Large intestine (tissue), 12 donors: ENCODE measurements at places on chromosomes 3 and 15. TPM values are rescaled to one million over a fixed set of nuclear protein-coding genes. Genes with fewer than 3 reads are reported as not detected.
A peak's percentile ranks its signal among the peaks of the same experiment; 100 is the strongest.

DNA sequence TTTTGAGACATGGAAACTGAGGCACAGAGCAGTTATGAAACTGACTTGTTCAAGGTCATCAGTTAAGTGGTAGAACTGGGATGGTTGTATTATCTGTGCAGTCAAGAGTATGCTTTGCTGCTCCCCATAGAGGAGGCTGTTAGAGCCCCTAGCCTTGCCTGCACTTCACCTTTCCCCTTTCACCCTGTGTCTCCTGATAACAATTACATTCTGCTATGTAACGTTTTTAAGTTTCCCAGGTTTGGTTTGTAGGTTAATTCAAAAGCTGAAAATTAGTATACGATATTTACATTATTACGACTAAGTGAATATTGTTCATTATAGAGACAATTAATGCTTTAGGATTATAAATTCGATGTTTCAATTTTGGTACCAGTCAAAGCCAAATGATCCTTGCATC lies 89.9 kb downstream of the ECT2 start:
- no peaks in the 10 kb centered on the region for H3K4me1 ChIP-seq
- no peaks in the 10 kb centered on the region for H3K27me3 ChIP-seq
- H3K4me3 ChIP-seq, result no peak overlapping the region
- DNase-seq, result no peak

GRCh38 chr3:81199587-81199986 lies 561.9 kb downstream of the GBE1 start:
- no peaks in the 10 kb centered on the region for H3K36me3 ChIP-seq
- no peaks in the 10 kb centered on the region for H3K27me3 ChIP-seq
- no peak overlapping the region for H3K27ac ChIP-seq
- no peak overlapping the region for H3K4me3 ChIP-seq
- no peak for DNase-seq

- no peaks in the 10 kb centered on the region for H3K4me1 ChIP-seq
- no peak overlapping the region for H3K27ac ChIP-seq
- DNase-seq, result no peak
- no peaks in the 10 kb centered on the region for H3K27me3 ChIP-seq
- no peaks in the 10 kb centered on the region for H3K36me3 ChIP-seq
- H3K4me3 ChIP-seq, result no peak overlapping the region
Measured at GRCh38 chr3:193375614-193376013, 2.9 kb downstream of the ATP13A5 start.

The TMEM158 gene
- 2.1 TPM for polyA plus RNA-seq

DNA sequence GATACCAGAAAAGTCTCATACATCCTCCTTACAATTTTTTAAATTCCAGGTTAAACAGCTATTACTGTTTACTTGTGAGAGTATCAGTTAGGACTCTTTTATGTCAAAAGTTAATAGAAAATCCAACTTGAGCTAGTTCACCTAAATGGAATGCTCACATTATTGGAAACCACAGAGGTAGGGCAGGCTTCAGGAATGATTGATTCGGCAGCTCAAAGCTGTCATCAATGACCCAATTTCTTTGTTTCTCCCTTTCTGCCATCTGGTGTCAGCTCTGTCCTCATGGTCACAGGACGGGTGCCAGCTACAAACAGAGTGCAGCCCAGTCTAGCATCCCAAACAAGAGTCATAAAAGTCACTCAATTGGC lies 32.2 kb downstream of the CFAP20DC start:
- no peaks in the 10 kb centered on the region for H3K27me3 ChIP-seq
- DNase-seq, result no peak
- no peak overlapping the region for H3K27ac ChIP-seq

The ATP1B3 gene
- 261 TPM for polyA plus RNA-seq

- no peak for DNase-seq
- H3K4me1 ChIP-seq, result peaks cover 5% of the 10 kb centered on the region
- H3K27me3 ChIP-seq, result no peaks in the 10 kb centered on the region
- peak overlapping the region; percentile 83 for H3K4me3 ChIP-seq
Measured at GRCh38 chr3:172709774-172710663, 848 bp downstream of the NCEH1 start.

DNA sequence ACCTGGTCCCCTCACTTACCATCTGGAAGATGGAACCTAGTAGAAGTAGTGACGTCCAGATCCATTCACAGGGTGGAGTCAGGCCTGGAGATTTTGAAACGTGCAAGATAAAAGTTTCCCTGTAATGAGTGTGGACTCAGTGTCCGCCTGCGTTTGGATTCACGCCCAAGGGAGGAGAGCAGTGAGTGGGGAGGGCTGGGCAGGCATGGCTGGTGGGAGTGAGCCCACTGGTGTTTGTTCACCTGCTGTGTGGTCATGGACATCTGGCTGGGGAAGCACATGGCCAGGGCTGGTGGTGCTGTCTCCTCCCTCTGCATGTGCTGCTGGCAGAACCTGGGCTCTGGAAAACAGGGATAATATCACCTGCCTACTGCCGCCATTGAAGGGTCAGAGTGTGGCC lies 37.0 kb downstream of the RLBP1 start:
- peaks cover 3% of the 10 kb centered on the region for H3K4me1 ChIP-seq
- no peak overlapping the region for H3K4me3 ChIP-seq
- H3K27me3 ChIP-seq, result no peaks in the 10 kb centered on the region
- peak; percentile 51 for DNase-seq
- H3K36me3 ChIP-seq, result peaks cover 45% of the 10 kb centered on the region
- H3K27ac ChIP-seq, result no peak overlapping the region

GRCh38 chr15:90690585-90690984 lies 26.6 kb upstream of the BLM start:
- H3K27me3 ChIP-seq, result no peaks in the 10 kb centered on the region
- no peak for DNase-seq
- no peaks in the 10 kb centered on the region for H3K4me1 ChIP-seq

The GOLGA8O gene
- polyA plus RNA-seq, result 0.13 TPM

The WWTR1 gene
- polyA plus RNA-seq, result 29.2 TPM

DNA sequence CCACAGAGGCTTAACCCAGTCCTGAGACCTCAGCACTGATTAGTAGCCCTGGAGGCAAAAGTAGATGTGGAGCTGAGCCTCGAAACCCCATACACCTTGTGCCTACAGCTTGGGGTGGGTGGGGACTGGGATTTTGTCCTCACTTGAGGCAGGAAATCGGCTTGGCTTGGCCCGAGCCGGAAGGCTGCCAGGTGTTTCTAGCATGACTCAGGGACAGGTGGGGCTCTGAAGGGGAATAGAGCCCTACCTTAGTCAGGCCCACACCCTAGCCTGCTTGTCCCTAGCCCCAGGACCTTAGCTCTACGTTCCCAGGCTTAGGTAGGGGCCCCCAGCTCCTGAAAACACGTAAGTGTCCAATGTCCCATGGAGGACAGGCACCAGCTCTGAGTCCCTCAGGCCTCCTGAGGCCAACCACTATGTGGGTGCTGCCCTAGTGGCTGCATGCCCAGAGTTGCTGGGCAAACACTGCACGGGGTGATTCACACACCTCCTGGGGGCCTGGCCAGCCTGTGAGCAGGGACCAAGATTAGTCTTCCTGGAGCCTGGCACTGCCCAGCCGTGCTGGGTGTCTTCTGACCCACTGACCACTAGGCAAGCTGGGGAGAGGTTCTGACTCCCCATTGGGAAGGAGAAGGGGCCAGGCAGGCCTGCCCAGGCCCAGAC lies 3.1 kb downstream of the MST1R start:
- H3K4me1 ChIP-seq, result peaks cover 54% of the 10 kb centered on the region
- peak overlapping the region; percentile 86 for H3K27ac ChIP-seq
- H3K36me3 ChIP-seq, result peaks cover 31% of the 10 kb centered on the region
- DNase-seq, result peak; percentile 93

- no peaks in the 10 kb centered on the region for H3K4me1 ChIP-seq
- no peak overlapping the region for H3K27ac ChIP-seq
- H3K36me3 ChIP-seq, result no peaks in the 10 kb centered on the region
- H3K4me3 ChIP-seq, result no peak overlapping the region
- DNase-seq, result no peak
Measured at GRCh38 chr15:74293021-74293810, 57.1 kb downstream of the CCDC33 start.

DNA sequence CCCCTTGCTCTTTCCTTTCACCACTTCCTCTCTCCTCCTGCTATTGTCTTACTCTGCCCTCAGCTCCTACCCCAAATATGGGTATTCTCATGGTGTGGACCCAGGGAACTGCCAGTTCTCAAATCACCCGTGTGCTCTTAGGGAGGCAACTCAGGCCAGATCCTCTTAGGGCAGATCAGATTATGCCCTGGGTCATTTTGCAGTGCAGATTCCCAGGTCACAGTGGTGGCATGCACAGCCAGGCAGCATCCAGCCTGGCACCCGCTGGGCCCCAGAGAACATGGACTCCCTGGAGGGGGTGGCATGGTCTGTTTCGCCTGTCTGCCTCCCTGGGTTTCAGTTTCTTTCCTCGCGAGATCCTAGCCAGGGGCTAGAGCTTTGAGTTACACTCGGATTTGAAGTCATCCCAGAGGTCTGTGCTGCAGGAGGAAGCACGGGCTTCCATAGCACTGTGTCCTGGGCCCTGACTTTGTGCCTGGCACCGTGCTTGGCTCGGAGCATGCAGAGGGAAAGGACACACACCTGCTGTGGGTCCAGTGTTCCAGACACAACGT lies 96.1 kb downstream of the TOP2B start:
- no peak for DNase-seq
- no peaks in the 10 kb centered on the region for H3K4me1 ChIP-seq
- peaks cover 11% of the 10 kb centered on the region for H3K36me3 ChIP-seq
- no peaks in the 10 kb centered on the region for H3K27me3 ChIP-seq

DNA sequence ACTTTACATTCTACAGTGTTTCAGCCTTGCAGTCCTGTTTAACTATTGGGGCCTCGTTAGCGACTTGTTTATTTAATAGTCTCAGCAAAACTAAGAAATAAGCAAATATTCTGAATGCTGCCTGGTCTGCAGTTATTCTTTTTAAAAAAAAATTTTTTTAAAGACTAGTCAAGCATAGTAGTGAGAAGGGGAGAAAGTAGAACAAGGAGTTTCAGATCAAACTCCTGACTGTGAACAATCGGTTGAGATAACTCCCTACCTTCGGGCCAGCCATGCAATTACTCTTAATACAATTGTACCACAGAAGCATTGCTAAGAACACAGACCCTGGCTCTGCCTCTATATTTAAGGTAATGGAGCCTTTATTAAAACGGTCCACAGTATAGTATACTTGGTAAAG lies 5.8 kb upstream of the DUT start:
- H3K36me3 ChIP-seq, result no peaks in the 10 kb centered on the region
- H3K27ac ChIP-seq, result no peak overlapping the region
- H3K4me3 ChIP-seq, result no peak overlapping the region
- H3K27me3 ChIP-seq, result peaks cover 5% of the 10 kb centered on the region
- peaks cover 4% of the 10 kb centered on the region for H3K4me1 ChIP-seq

DNA sequence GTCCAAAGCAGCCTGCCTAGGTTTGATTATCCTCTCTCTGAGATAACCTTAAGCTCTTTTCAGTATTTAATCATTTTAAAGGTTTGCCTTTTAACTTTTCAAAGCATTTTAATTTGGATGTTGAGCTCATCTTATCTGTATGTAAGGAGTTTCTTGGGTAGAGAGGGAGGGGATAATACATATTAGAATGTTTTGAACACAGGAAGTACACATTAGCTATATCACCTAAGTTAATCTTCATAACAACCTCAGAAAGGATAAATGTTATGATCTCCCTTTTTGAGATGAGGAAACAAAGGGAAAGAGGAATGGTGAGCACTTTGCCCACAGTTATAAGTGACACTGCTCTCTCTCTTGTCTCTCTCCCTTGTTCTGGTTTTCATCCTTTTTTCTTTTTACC lies 2.2 kb upstream of the CD47 start:
- no peak for DNase-seq
- H3K36me3 ChIP-seq, result no peaks in the 10 kb centered on the region
- H3K27me3 ChIP-seq, result peaks cover 3% of the 10 kb centered on the region
- no peak overlapping the region for H3K27ac ChIP-seq
- peaks cover 17% of the 10 kb centered on the region for H3K4me1 ChIP-seq
- H3K4me3 ChIP-seq, result no peak overlapping the region

DNA sequence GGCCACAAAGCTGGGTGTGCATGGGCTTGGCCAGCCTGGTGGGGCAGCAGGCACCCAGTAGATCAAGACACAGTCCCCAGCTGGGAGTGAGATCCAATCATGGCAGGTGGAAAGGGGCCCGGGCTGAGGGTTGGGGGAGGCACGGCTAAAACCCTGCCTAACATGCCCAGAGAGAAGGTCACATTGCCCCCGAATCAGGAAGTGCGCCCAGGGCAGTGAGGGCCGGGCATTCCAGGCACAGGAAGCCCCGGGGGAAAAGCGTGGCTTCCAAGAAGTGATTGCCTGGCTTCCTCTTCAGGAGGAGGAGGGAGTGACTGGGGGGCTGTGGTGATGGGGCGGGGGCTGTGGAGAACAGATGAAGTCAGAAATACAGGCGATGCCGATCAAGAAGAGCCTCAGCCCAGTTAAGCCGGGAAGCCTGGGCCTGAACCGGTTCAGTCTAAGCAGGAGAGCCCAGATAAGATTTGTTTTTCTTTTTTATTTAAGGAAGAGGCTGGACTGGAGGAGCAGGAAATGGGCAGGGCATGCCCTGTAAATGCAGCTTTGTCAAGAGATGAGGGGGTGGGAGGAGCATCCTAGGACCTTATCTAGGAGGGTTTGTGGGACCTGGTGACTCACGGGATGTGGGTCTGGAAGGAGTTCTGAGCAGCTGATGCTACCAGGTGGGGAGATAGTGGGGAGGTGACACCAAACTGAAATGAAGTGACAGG lies 83.9 kb downstream of the CHSY1 start:
- no peak overlapping the region for H3K4me3 ChIP-seq
- no peak overlapping the region for H3K27ac ChIP-seq
- peaks cover 2% of the 10 kb centered on the region for H3K4me1 ChIP-seq
- no peak for DNase-seq
- no peaks in the 10 kb centered on the region for H3K36me3 ChIP-seq

DNA sequence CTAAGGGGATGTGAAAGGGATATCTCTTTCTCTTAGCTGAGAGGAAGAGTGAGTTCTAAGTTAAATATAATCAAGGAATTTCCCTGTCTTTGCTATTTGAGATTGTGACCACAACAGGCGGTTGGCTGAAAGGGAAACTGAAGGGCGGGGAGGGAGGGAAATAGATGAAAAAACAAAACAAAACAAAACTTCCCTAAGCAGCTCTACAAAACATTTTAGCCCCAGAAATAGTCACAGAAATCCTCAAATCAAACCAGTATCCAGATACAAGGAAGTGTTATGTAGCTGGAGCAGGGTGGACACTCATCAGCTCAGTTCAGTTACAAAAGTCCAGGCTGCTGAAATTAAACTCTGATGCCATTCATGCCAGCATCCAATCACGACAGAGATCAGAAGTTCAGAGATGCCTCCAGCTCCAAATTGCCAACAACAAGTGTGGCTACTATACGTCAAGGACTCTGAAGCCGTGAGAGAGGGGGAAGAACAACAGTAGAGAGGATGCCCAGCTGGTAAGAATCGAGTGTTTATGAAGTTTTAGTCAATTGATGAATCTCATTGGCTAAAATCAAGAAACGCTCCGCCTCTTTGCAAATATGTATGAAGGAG lies 319 bp upstream of the TP63 start:
- no peak overlapping the region for H3K4me3 ChIP-seq
- H3K27me3 ChIP-seq, result no peaks in the 10 kb centered on the region
- H3K27ac ChIP-seq, result no peak overlapping the region

The MKRN3 gene
- polyA plus RNA-seq, result 0.91 TPM

DNA sequence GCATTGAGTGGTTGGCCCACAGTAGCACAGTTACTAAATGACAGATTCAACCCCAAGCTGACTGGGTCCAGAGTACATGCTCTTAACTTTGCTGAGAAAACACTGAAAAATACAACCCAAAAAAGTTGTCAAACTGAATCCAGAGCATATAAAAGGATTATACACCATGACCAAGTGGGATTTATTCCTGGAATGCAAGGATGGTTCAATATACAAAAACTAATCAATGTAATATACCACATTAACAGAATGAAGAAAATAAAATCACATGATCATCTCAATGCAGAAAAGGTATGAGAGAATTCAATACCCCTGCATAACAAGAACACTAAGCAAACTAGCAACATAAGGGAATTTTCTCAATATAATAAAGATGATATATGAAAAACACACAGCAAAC lies 98.5 kb downstream of the STAG1 start:
- no peak for DNase-seq
- no peaks in the 10 kb centered on the region for H3K36me3 ChIP-seq
- H3K27ac ChIP-seq, result no peak overlapping the region
- H3K27me3 ChIP-seq, result no peaks in the 10 kb centered on the region
- no peak overlapping the region for H3K4me3 ChIP-seq
